ENCODE measurements at places on chromosomes 7 and 10.
A peak's percentile ranks its signal among the peaks of the same experiment; 100 is the strongest.

- no peak for DNase-seq
Observed at GRCh38 chr10:43471146-43471545, 34.2 kb downstream of the ZNF487 start.

DNA sequence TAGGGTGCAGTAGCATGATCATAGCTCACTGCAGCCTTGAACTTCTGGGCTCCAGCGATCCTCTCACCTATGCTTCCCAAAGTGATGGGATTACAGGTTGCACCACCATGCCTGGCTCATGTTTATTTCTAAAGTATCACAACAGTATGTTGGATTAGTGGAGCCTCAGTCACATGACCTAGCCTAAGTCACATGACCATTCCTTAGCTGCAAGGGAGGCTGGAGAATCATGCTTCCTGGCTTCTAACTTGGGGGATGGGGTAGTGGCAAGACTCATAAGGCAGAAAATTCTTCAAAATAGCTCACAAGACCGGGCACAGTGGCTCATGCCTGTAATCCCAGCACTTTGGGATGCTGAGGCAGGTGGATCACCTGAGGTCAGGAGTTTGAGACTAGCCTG, 26.9 kb upstream of the TPST1 start:
- DNase-seq = no peak

DNA sequence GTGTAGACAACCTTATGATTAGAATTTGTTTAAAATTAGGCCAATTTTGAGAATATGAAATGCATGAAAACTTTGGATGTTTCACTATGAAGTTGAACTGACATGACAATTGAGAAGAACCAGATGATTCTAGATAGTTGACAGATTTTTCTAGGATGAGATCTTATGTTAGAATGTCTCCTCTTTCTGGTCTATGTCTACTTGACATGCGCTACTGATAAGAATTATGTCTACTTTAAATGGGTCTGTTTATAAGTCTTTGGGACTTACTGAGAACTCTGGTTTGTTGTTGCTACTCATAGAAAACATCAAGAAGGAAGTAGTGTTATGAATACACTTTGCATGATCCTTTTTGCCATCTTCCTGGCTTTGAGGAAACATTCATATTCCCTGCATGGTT, 228.2 kb upstream of the CCDC6 start:
- no peak for DNase-seq

DNA sequence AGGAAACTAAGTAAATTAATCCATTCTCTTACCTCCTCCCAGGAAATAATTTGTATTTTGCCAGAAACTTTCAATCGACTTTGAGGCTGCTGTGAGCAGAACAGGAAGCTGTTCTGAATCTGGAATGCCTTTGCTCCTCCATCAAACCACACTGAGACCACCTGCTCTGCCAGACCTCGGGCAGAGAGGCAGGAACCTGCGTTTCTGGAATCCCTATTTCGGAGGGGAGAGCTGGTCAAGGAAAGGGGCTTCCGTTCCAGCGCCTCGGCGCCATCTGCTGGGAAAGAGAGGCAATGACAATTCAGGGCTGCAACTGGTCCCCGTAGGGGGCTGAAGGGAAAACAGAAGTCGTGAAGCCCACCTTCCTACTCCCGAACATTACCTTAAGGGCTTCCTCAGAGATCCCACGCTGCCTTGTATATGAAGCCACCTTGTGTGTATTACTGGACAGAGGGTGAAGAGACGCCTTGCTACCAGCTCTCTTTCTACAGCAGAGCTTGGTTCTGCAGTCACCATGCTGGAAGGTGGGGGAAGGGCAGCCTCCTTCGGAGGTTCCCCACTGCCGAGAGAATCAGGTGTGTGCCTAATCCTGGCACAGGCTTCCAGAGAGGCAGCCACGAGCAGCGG, 31.2 kb downstream of the ZNF467 start:
- DNase-seq = peak; percentile 66

GRCh38 chr10:87844837-87845623, 18.3 kb downstream of the KLLN start:
- no peak for DNase-seq

DNA sequence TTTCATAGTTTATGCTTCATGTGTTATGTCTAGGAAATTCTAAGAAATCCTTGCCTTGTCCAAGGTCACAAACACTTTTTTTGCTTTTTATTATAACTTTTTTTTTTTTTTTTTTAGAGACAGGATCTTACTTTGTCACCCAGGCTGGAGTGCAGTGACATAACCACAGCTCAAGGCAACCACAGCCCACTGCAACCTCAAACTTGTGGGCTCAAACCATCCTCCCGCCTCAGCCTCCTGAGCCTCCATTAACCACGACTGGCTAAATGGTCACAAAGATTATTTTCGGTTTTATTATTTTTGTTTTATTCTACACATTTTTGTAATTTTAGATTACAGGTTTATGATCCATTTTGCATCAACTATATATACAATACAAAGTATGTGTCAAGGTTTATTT, 7.1 kb upstream of the FAM204A start:
- no peak for DNase-seq

DNA sequence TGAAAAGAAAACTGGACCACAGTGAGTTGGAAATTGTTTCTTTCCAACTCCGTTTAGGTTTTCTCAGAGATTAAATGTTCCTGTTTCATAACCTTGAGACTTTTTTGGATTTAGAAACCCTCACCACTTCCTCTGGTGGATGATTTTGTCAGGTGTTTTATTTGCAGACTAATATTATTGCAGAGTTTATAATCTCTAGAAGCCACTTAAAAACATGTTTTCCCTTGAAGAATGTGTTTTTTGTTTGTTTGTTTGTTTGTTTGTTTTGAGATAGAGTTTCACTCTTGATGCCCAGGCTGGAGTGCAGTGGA, 520 bp upstream of the MICU1 start:
- no peak for DNase-seq

GRCh38 chr10:130218936-130219335, 82.7 kb downstream of the GLRX3 start:
- no peak for DNase-seq

DNA sequence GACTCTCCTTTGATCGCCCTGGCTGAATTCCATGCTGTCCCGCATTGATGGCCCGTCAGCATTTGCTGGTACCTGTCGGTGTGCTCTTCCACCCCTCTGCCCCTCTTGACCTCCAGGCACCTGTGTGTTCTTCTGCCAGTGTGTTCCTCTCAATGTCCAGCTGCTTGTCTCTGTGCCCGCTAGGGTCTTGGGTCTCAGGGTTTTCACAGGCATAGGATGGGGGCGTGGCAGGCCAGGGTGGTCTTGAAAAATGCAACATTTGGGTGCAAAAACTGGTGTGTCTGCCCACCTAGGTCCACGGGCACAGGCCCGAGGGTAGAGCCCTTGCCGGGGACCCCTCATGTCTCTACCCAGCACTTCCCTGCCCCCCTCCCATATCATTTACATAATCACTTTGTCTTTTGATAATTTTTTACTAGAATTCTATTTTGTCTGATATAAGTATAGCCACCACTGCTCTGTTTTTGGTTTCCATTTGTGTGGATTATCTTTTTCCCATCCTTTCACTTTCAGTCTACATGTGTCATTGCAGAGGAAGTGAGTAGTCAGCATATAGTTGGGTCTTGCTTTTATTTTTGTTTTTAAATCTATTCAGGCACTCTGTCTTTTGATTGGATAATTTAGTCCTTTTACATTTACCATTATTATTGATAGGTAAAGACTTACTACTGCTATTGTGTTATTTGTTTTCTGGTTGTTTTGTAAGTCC, 46.6 kb upstream of the ADRA2A start:
- DNase-seq = no peak

DNA sequence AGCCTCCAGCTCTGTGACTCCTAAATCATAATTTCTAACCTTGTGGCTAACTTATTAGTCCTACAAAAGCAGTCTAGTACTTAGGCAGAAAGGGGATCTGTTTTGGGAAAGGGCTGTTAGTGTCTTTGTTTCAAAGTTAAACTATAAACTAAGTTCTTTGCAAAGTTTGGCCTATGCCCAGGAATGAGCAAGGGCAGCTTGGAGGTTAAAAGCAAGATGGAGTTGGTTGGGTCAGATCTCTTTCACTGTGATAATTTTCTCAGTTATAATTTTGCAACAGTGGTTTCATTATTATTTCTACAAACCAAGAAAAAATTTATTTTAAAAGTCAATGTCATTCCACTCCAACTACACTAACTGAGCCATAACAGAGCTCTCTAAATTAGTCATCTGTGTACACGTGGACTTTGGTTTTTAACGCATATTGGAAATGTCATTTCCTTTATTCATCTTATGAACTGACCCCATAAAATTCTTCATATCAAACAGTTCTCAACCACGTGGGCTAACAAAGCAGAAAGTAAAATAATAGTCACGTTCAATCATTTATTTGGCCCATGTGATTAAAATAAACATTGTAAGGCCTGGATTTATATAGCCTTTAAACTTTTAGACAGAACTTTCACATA, 143.2 kb upstream of the C7orf33 start:
- DNase-seq = no peak

GRCh38 chr10:71312811-71313789, 6.0 kb upstream of the SLC29A3 start:
- DNase-seq = no peak

DNA sequence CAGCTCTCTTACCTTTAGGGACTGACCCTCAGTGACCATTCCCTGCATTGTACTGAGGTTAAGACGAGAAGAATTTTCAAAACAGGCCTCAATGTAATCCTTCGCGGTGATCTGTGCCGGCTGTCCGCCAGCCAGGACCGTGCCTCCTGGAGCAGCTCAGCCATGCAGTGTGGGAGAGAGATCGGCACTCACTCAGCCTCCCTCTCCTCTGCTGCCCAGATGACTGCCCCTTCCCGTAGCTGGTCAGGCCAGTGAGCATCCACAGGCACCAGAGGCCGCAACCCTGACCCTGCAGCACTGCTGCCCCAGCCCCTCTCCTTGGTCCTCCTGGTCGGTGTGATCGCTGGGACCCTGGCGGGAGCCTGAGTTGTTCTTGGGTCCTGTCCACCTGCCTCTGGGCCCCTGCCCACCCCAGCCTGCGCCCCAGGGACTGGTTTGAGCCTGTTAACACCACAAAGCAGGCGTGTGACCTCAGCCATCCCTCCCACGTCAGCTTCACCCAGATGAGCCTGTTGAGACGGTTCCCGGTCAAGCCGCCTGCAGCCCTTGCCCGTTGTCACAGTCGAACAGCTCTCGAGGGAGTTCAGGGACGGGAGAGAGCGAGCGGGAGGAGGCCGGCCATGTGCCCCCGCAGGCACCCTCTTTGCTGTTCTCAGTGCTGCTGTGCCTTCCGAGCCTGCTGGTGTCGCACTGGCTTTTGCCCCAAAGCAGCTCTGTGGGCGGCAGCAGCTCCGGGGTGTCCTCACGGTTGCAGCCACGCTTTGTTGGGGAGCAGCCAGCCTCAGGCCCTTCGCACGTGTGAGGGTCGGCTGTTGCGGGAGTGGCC, 37.2 kb downstream of the NKX6-2 start:
- DNase-seq = no peak

DNA sequence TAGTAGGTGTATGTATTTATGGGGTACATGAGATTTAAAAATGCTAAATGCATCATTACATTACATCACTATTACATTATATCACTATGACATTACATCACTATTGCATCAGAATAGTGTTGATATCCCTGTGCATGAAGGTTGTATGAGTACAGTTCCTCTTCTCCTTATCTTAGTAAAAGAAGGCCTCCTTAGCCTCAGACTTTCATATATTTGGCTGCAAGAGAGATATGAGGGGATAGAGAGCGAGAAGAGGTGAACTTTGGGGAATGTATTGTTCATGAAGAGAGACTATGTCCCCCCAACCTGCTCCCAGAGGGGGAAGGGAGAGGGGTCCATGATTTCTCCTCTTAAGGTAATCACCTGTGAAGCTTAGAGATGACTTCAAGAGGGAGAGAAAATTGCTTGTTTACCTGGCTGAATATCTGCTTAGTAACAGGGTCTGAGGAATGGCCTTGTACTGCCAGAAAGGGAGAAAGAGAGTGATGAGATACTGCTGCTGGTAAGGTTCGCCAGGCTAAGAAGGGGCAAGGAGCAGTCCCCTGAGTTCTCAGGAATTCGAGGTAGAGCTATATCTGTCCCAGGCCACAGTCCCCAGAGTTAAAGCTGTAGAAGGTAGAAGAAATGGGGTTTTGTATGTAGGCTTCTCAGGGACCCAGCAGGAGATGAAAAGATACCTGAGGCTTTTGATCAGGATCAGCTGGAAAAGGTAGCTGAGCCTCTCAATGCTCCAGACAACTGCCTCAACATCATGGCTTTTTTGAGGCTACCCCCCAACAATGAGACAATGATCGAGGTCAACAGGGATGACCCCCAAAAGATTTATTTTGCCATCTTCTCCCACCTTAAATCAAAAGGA, 168.4 kb upstream of the WNT16 start:
- no peak for DNase-seq

- DNase-seq = no peak
Observed at GRCh38 chr7:156099085-156099484, 286.8 kb upstream of the SHH start.

DNA sequence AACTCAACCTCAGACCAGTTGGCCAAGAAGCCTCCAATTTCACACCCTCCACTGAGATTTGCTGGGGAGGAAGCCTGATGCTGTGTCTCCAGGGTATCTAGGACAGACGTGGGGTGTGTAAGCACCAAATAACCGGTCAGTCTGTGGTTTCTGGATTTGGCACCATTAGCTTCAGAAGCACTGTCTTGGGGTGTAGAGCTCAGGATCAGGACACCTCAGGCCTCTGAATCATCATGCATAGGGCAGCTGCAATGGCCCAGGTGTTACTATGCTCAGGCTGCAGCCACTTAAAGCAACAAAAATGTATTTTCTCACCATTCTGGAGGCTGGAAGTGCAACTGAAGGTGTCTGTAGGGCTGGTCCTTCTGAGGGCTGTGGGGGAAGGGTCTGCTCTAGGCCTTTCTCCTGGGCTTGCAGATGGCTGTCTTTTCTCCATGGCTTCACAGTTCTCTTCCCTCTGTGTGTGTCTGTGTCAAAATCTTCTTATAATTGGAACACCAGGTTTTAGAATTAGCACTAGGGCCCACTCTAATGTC, 73.4 kb upstream of the SEPHS1 start:
- DNase-seq = no peak

GRCh38 chr7:86966916-86967315, 92.5 kb downstream of the ELAPOR2 start:
- no peak for DNase-seq

DNA sequence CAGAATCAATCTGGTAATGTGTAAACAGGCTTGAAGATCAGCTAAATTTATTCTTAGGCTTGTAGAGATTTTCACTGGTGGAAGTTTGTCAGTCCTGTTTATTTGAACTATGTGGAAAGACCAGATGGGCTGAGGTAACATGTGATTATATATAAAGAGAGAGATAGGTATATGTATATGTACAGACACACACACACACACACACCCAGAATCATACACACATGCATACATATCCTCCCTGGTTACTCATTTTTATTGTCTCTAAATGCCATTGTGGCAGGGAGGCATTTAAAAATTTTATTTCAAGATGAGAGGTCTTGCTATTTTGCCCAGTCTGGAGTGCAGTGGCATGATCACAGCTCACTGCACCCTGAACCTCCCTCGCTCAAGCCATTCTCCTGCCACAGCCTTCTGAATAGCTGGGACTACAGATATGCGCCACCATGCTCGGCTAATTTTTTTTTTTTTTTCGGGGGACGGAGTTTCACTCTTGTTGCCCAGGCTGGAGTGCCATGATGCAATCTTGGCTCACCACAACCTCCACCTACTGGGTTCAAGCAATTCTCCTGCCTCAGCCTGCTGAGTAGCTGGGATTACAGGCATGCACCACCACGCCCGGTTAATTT, 78.1 kb upstream of the CYTH3 start:
- DNase-seq = no peak

All from activated T-cell treated with anti-CD3 and anti-CD28 coated beads, Interleukin-2, amount 50 U/mL, for 1 hour (primary cell).